ENCODE measurements at places on chromosomes 1 and 21.

- no peak for DNase-seq
These were observed 25.7 kb upstream of the XPR1 start for GRCh38 chr1:180606155-180606554.

GRCh38 chr1:30478799-30479563 is 244.4 kb downstream of the MATN1 start:
- DNase-seq: no peak

DNA sequence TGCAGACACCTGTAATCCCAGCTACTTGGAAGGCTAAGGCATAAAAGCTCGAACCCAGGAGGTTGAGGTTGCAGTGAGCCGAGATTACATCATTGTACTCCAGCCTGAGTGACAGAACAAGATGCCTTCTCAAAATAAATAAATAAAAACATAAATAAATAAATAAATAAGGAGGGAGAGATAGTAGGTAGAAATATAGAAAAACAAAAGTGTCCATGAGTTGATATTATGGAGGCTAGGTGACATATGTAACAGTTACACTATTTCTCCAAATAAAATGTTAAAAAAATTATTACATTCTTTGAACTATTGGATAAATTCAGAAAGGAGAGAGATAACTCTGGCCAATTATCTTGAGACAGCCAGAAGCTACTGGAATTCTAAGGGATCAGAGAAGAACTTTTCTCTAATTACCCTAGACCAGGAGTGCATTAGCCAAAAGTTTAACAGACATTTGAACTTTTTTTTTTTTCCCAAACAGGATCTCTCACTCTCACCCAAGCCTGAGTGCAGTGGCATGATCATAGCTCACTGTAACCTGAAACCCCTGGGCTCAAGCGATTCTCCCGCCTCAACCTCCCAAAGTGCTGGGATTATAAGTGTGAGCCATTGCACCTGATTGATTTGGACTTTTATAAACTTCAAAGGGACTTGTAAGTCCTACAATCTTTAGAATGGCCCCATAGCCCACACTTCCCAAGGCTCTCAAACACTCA is 17.6 kb downstream of the SYNJ1 start:
- DNase-seq: no peak

- DNase-seq: peak; percentile 89
These were observed 220.7 kb upstream of the RRP15 start for GRCh38 chr1:218064426-218064825.

- DNase-seq: no peak
These were observed 88.9 kb downstream of the COL24A1 start for GRCh38 chr1:86067626-86068025.

- no peak for DNase-seq
These were observed 44.5 kb downstream of the CD55 start for GRCh38 chr1:207366022-207366421.

GRCh38 chr1:109522026-109522425 is 12.5 kb upstream of the AMIGO1 start:
- no peak for DNase-seq

DNA sequence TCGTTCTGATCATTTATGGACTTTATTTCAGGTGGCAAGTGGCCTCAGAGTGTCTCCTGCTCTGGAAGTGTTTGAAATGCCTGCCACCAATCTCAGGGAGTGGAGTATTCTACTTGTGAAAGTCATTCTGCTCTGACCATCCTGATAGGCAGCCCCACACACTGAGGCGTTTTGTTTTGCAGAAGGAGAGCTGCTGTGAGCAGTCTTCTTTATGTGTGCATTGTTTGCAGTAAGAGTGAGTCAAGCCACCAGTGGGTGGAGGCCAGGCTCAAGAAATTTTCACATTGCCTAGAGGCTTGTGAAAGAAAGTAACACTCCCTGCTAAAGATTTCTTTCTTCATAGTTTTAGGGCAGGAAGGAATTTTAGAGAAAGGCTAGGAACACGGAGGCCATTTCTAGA is 204.4 kb downstream of the SLC35F3 start:
- DNase-seq: no peak

GRCh38 chr1:171128463-171128862 is 37.8 kb downstream of the FMO3 start:
- no peak for DNase-seq

DNA sequence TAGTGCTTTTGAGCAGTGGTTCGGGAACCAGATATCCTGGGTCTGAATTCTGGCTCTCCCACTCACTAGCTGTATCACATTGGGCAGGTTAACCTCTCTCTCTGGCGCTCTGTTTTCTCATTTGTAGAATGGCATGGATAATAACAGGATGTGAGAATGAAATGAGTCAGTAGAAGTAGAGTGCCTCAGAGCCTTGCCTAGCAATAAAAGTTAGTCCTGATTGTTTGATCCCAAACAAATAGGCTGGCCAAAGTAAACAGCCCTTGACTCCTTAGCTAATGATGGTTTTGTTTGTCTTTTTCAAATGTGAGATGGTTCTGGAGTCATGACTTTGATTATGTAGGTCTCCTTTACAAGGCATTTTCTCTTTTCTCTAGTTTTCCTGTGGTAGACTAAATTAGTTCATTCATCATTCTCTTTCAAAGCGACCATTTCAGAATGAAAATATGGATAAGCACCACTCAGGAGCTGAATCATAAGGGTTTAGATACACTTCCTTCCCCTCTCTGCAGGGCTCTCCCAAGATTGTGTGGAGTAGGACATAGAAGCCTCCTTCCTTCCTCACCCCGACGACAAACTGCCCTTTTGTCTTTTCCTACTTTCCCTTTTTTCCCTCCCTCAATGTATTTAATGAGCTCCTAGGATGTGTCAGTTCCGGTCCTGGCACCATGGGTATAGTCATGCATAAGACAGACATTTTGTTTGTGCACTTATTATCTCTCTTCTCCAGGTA is 23.1 kb downstream of the KIAA0040 start:
- DNase-seq: no peak

GRCh38 chr1:20187103-20187812 is 940 bp upstream of the PLA2G2C start:
- DNase-seq: no peak

- no peak for DNase-seq
These were observed 73.2 kb upstream of the CNIH3 start for GRCh38 chr1:224542783-224543440.

DNA sequence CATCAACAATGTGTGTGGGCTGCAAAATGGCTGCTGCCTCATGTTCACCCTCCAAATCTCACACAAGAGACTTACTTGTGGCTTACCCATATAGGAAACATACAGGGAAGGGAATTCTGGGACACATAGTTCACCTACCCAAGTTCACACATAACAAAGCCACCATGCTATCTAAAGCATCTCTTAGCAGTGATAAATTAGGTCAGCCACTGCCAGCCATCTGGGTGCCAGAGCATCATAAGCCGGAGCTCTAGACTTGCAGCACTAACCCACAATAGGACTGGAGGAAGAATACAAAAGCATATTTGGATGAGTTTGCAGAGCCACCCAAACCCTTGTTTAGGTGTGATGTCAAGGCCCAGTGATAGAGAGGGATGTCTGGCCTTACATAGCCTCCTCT is 321.7 kb downstream of the SEC16B start:
- no peak for DNase-seq

GRCh38 chr1:171819946-171820345 is 21.4 kb upstream of the DNM3 start:
- DNase-seq: no peak

DNA sequence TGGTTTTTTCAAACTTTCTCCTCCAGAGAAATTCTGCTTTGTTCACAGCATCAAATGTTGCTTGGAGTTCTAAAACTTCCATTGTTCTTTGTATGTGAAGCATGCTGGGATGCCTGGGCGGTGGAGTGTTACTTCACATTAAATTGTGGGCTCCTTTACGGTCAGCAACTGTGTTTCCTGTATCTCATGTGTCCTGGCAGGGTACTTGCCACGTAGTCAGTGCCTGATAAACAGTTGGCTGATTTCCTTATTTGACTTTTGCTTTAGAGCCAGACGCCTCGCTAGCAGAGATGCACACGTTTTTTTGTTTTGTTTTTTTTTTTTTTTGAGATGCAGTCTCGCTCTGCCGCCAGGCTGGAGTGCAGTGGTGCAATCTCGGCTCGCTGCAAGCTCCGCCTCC is 96.7 kb downstream of the UCK2 start:
- DNase-seq: no peak

DNA sequence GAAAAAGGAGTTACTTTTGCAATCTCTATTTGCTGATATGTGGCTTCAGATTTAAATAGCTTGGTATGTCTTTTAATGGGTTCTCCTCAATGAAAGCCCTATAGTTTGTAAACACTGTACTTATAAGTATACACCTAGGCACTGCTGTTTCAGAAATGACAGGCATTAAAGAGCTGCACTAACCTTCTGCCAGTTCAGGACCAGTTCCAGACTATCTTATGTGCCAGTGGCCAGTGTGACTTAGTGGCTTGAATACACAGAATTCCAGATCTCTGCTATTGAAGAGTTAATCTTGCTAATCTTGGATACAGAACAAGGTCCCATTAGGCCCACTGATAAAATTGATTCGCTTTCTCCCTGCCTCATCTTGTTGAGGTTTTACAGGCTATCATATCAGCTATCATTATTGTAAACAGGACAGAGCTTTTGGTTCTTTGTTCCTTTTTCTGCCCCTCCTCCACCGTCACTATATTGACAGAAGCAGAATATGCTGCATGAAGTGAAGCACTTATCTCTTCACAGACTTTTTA is 337.5 kb downstream of the LRRIQ3 start:
- peak; percentile 15 for DNase-seq

- DNase-seq: no peak
These were observed 72.0 kb upstream of the CLDN14 start for GRCh38 chr21:36551731-36552433.

DNA sequence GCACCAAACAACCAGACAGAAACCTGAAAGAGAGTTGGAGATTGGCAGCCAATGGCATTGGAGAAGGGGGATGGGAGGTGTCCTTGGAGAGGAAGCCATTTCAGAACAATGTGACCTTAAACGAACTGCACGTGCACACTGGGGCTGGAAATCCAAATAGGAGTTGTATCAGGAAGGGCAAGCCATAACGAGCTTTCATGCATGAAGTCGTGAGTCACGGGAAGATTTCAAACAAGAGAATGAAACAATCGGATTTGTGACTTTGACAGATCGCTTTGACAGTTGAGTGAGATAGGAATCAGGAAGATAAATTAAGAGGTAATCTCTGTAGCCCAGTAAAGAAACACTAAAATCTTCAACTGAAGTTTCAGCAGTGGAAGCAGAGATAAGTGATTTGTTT is 445.8 kb upstream of the ZP4 start:
- peak; percentile 22 for DNase-seq

DNA sequence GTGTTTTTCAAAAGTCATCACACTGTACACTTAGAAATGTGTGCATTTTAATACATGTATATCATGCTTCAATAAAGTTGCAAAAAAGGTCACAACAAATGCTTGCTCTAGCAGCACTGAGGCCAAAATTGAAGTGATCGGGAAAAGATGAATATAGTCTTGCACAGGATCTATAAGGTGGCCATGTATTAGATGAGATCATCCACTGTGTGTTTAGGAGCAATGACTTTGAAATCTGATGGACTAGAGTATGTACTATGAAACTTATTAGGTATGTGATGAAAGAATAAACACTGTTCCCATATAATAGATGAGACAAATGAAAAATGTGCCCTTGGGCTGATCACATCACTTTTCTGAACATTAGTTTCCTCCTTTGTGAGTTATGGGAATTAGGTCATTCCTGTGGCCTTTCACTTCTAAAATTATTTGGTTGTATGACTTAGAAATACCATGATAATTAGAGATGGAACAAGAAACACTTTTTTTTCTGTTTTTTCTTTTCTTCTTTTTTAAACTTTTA is 984.6 kb downstream of the ADGRL2 start:
- DNase-seq: no peak

DNA sequence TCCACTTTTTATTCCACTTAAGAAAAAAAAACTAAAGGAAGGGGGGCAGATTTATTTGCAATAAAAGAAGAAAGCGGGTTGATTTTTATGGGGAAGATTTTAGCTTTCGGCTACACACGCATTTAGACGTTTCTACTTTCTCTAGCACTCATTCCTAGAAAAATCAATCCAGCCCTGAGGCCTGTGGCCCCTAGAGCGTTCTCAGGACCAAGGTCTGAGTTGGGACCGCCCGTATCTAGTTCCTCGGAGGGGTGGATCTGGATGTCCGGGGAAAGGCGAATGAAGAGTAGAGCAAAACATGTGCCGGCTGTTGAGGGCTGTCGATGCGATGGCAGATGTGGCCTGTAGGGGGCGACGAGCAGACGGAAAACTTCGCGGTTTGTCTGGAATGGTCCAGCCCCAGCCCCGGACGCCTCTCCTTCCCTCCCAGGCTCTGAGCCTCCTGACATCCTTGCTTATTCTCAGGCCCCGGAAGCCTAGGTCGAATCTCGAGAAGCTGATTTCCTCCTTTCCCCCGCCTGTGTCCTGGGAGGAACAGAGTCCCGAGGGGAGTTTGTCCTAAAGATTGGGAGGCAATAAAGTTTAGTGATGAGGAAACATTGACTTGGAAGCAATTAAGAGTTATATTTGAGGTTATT is 5.2 kb downstream of the FOXD3 start:
- DNase-seq: peak; percentile 65

DNA sequence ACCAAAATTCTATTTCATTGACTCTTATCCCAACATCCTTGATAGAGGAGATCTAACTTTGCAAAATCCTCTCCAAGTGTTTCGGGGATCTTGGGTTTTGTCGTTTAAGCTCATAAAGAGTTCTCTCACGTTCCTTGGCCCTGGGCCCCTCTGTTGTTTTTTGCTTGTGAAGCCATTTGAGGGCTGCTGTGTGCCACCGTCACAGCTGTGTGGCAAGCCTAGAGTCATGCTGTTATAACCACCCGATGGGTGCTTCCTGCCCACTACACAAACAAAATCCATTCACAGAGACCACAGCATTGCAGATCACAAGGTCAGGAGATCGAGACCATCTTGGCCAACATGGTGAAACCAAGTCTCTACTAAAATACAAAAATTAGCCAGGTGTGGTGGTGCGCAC is 154.1 kb downstream of the ADSS2 start:
- DNase-seq: no peak

- no peak for DNase-seq
These were observed 83.8 kb downstream of the NIBAN1 start for GRCh38 chr1:184890539-184890973.

GRCh38 chr1:172289448-172289847 is 131.0 kb upstream of the C1orf105 start:
- DNase-seq: no peak

GRCh38 chr1:110170766-110171733 is 20.8 kb downstream of the SLC6A17 start:
- DNase-seq: peak; percentile 66

DNA sequence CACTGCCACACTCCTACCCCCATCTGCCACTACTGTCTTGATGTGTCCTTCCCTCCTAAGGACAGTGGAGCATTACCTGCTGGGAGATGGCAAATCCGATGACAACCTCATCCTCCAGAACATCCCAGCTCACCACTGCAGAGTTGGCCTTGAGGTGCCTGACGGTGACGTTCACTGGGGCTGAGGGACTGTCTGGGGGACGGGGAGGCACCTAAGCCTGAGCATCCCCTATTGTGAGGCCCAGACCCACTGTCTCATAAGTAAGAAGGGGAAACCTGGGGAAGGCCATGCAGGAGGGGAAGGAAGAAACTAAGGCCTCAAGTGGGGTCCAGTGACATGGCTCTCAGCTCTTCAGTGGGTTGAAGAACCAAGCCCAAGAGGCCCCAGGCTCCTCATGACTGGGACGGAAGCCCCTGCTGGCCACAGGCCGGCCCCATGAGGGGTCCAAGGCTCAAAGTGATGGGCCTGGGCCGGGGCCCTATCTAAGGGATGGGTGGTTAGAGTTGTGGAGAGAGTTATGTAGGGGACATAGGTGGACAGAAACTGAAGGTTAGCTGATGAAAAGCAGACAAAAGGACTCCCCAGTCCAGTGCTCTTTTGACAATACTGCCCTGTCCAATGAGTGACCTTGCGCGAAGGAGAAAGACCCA is 1.8 kb downstream of the FNDC5 start:
- no peak for DNase-seq
